ENCODE measurements at places on chromosomes 3 and 15.
A peak's percentile ranks its signal among the peaks of the same experiment; 100 is the strongest.

DNA sequence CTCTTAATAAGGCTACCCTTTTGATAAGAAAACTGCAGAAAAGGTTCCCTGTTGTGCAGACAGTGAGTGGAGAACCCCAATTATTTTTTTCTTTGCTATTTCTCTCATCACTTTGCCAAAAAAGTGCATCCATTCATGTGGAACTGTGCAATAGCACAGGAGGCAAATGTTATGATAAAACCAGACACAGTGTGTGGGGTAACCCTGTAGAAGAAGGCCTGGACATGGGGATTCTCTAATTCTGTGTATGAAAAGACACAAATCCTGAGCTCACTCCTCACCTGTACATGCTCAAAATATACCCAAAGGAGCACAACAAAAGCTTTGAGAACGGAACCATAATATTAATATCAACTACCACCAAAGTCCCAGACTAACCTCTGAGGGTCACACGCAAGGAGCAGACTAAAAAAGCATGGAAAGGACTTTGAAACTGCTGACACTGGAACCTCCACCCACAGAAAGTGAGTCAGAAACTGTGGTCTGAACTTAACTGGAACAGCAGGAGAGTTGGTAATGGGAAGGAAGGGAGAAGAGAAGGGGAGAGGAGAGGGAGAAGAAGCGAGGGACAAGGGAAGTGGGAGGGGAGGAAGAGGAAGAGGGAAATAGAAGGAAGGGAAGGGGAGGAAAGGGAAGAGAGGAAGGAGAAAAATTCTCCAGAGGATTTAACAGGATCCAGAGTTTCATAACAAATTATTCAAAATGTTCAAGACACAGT is 299.9 kb downstream of the TBC1D5 start:
- DNase-seq, result peak; percentile 36

DNA sequence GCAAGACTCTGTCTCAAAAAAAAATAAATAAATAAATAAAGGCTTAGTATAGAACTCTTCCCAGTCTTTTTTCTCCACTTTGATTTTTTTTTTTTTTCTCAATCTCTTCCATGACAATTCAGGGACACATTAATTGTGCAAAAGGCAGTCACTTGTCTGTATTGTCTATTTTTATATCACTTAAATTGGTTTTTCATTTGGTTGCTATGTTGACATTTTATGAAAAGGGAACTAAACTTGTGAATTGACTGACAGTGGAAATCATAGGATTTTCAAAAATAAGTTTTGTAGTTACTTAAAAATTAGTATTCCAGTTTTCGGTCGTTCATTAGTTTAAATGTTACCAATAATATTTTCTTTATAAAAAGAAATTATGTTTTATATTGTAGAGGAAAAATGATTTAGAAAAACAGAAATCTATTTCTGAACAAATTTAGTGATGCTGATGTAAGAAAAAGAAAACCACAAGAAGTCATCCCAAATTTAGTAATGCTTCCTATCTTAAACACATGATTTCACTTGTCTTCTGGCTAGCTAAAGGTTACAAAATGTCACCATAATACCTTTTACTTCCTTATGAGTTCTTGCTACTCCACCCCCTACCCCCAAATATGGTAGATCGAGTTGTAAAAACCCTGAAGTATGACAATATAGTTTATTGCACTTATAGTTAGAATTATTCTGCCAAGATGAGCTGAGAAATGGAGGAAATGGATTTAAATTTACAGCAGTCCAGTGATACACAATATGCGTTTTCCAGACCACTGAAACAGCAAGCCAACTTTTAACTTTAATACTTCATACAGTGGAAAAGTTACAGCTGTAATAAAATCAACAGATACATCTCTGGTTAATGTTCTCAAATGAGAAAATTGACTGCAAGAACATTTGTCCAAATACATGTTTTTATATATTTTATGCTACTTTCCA is 37.0 kb downstream of the PPARG start:
- no peak for DNase-seq

DNA sequence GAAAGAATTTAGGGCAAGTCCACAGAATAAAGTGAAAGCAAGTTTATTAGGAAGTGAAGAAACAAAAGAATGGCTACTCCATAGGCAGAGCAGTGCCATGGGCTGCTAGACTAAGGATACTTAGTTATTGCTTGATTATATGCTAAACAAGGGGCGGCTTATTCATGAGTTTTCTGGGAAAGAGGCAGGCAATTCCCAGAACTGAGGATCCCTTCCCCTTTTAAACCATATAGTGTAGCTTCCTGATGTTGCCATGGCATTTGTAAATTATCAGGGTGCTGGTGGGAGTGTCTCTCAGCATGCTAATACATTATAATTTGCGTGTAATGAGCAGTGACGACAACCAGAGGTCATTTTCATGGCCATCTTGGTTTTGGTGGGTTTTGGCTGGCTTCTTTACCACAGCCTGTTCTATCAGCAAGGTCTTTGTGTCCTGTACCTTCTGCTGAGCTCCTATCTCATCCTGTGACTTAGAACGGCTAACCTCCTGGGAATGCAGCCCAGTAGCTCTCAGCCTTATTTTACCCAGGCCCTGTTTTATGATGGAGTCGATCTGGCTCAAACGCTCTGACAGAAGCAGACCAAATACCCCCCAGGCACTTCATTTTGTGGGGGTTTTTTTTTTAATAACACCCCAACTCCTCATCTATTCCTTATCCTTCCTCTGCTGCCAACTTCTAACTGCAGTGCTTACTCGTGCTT is 103.0 kb upstream of the RARB start:
- DNase-seq, result no peak

- DNase-seq, result no peak
These were observed 33.5 kb upstream of the TRAK1 start for GRCh38 chr3:42057561-42058211.

GRCh38 chr15:58311556-58311955 is 120.2 kb upstream of the LIPC start:
- DNase-seq, result no peak

- DNase-seq, result no peak
These were observed 453.2 kb upstream of the CDIN1 start for GRCh38 chr15:36126194-36126593.

DNA sequence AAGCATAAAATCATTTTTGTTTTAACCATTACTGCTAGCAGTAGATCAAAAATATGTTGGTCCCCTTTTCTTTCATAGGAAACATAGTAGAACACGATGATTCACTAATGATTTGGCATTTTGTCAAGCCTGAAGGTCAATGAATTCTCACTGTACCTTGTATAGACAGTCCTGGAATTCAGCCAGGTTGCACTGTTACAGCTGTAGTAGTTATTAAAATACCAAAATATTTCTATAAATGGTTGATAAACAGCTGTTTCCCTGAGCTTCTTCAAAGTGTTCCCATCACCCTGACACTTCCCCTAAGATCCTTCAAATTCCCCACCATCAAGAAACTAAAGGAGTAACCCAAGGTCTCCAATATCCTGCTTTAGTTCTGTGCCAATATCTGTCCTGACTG is 200.9 kb downstream of the ATP8B4 start:
- no peak for DNase-seq

DNA sequence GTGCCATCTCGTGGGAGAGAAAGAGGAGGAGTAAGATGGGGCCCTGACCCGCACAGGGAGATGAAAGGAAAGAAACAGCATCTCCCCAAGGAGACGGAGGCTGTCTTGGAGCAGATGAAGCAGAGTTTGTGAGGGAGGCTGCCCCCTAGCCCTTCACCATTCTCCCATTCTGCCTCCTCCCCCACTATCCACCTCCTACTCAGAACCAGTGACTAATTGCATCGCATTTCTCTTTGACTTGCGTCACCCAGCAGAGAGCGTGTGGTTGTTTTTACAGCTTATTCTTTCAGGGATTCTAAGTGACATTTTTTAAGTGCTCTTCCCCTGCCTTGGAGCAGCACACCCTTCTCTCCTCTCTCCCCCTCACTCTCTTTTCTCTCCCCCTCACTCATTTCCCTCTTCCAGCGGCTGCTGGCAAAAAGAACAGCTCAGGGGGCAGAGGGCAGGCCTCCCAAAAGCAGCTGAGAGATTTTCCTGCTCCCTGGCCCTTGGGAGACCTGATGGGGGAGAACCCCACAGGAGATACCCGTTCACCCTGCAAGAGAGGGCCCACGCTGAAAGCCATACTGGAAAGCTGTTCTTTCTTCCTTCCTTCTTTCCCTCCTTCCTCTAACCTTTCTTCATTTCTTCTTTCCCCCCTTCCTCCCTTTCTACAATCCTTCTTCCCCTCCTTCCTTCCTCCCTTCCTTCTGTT is 91.8 kb downstream of the MRPL46 start:
- no peak for DNase-seq

DNA sequence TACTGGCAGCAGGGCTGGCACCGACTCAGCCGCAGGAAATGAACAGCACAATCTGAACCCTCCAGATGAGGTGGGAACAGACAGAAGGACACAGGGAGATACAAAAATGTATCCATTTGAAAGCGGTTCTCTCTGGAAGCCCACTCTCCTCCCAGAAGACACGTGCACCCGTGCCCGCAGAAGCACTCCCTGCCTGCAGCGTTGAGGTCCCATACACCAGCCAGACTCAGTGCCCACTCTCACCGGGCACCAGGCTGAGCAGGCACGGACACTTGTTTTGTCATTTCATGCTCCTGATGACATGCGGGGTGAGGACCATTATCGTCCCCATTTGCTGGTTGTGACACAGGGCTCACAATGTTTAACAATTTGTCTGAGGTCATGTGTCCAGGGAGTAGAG is 297.4 kb upstream of the TLE3 start:
- no peak for DNase-seq

DNA sequence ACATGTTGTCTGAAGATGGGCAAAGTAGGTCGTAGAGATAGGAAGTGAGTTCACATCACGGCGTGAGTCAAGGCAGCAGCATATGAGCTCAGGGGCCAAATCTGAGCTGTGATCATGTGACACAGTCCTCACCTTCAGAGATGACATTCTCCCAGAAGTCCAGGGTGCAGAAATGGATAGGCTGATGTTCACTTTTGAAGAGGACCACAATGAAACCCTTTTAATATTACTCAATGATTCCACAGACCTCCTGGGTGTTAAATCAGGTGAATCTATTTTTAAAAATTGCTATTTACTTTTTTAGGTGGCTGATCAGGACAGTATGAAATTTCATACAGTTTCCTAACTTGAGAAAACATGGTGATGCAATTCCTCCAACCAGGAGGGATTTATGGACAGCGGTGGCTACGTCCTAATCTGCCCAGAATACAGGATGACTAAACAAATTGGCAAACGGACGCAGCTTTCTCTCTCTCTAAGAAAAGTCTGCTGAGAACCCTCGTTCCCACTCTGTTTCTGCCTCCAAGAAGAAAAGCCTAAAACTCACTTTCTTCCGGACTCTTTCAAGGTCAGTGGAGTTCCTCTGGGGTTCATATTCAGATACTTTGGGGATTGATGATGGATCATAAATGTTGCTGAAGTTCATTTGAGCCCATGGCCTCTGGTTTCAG is 34.4 kb downstream of the B3GNT5 start:
- DNase-seq, result peak; percentile 90

DNA sequence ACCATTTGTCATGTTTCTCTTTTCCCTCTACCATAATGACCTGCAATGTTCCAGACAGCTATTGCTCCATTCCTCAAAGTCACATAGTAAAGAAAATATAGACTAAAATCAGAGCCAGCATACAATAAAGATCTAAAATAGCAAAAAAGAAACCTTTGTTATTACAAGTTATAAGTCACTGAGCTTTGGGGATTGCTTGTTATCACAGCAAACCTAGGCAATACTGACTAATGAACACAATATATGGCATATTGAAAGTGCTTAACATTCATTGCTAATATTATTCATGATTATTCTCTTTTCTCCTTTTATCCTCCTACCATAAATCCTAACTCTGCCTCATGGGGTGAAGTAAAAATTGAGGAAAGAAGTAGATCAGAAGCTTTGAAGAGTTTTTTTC is 27.4 kb upstream of the TIPARP start:
- DNase-seq, result no peak

GRCh38 chr3:54042259-54042823 is 80.0 kb upstream of the CACNA2D3 start:
- no peak for DNase-seq

GRCh38 chr3:186333256-186333655 is 28.8 kb downstream of the DGKG start:
- no peak for DNase-seq

All from LHCN-M2 (cell line).